ENCODE measurements at places on chromosomes 7 and 10. TPM values are rescaled to one million over a fixed set of nuclear protein-coding genes. Genes with fewer than 3 reads are reported as not detected.

AGBL3 gene
- 2.4 TPM for total RNA-seq

MRLN gene
- total RNA-seq, result not detected

NXPH1 gene
- not detected for total RNA-seq

CDK14 gene
- total RNA-seq, result 0.80 TPM

GIMAP4 gene
- total RNA-seq, result 336 TPM

GRCh38 chr7:33639552-33640197 is 265.7 kb upstream of the BMPER start:
- no peak for DNase-seq

DNA sequence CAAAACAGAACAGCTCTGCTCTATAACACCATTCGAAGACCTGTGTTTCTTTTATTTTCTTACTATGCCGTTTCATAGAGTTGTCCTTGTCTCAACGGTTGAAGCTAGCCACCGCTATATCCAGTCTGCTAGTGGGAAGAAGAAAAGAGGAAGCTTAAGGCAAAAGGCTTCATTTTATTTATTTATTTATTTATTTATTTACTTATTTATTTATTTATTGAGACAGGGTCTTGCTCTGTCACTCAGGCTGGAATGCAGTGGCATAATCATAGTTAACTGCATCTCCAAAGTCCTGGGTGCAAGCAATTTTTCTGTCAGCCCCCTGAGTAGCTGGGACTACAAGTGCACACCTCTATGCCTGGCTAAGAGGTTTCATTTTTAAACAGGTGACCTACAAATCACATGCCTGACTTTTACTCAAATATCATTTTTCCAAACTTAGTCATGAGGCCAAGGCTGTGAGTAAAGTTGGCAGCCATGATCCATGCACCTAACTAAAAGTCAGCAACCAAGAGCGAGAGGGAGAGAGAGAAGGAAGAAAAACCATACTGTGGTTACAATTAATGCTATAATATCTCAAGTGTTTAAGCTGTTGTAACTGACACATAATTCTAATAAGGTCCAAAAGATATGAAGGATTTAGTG is 1305.3 kb upstream of the LRRTM3 start:
- DNase-seq, result no peak

GRCh38 chr7:42012786-42013360 is 224.1 kb downstream of the GLI3 start:
- no peak for DNase-seq

DNA sequence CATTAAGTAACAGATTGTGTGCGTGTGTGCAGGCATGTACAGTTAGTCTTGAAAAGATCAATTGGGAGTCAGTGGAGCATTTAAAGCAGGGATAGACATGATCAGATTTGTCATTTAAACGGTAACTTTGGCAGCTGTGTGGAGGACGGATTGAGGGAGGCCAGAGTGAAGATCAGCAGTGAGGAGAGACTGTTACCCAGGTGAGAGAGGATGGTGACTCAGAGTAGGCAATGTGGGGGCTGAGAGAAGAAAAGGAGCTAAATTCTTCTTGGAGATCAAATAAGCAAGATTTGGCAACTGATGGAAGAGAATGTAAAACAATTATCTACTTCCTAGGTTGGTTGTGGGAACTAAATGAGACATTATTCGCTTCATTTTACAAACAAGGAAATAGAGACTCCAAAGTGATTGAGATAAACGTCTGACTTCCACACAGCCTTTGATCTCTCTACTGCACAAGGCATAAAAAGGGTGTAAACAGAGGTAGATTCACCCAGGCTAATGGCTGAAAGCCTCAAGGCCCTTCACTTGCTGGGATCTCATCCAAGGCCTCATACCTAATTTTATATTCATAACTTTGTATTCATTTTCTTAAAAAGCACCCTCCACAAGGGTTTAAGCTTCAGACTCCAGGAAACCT is 665.1 kb upstream of the GALNT17 start:
- no peak for DNase-seq

DNA sequence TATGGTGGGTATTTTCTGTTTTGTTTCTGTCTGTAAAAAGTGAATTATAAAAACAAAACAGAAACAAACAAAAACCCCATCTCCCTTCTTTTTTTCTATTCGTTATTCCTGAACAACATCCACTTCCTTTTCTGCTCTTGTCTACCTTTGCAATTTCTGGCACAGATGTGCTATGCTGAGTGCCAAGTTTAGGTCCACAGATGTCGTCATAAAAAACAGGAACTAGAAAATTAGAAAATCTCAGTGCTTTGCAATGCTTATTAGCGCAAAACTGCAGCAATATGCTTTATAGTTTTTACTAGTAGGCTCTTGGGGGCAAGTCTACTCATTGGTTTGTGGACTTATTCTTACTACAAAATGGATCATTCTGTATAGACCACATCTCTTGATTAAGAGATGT is 94.2 kb upstream of the PRKCQ start:
- DNase-seq, result no peak

DNA sequence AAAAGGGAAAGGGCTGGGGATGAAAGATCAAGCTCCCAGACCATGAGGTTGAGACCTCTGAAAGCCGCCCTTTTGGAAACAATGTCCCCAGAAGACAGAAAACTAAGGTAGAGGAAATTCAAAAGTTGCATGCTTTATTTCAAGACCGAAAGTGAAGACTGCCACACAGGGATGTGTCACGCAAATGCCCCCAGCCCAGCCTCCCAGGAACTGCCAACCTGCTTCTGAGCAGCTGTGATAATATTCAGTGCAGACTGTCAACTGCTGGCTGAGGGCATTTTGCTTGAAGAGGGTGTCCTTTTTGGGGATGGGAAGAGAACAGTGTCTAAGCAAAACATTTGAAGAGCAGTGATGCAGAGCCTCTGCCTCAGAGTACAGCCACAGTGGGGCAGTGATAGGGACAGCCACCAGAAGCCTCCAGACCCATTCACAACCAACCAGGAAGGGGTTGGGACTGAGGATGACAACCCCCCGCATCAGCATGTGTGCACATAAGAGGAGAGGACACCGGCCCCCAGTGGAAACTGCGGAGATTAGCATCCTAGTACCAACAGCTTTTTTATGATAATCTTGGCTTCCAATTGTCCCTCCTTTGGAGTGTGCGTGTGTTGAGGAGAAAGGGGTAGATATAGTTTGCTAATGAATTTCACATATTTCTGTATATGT is 34.7 kb upstream of the NFE2L3 start:
- DNase-seq, result no peak

DNA sequence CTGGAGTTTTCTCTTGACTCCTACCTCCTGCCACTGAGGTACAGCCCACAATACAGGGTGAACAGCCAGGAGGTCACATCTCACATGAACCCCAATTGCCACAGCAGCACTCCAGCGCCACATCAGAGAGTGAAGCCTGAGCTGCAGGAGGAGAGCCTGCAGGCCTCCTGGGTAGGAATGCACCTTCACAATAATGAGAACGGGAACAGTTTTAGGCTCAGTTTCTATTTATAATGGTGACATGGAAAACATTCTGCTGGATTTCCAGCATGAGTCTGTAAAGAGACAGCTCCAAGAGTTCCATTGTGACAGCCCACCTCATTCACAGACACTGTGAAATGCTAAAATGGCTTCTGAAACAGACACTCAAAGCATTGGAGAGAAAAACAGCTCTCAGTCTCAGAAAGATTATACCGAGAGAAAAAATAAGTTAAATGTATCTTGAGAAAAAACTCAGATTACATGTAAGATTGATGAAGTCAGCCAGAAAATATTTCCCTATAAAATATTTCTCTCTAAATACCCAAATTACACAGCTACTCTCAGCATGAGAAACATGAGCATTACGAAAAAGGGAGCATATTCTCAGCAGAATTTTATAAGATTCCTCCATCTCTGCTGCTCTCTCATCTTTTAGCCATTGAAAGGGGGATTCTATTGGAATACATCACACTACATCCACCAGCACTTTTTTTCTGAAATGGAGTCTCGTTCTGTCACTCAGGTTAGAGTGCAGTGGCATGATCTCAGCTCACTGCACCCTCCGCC is 11.3 kb downstream of the ZNF680 start:
- DNase-seq, result no peak

DNA sequence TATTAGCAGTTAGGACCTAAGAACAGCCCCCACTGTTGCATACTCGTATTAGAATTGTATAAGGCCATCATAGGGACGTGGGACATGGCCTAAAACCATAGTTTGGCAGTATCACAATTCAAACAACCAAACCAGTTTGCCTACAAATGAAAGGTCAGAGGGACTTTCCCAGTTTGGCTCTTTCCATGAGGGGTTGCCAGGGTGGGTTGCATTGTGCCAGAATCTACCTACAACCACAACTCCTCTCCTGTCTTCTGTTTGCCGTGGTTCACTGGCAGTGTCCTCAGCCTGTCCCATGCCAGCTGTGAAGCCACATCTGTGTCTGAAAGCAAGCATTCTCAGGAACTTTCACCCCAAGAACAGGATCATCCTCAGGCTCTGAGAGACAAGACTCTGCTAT is 44.5 kb downstream of the PIK3AP1 start:
- no peak for DNase-seq

DNA sequence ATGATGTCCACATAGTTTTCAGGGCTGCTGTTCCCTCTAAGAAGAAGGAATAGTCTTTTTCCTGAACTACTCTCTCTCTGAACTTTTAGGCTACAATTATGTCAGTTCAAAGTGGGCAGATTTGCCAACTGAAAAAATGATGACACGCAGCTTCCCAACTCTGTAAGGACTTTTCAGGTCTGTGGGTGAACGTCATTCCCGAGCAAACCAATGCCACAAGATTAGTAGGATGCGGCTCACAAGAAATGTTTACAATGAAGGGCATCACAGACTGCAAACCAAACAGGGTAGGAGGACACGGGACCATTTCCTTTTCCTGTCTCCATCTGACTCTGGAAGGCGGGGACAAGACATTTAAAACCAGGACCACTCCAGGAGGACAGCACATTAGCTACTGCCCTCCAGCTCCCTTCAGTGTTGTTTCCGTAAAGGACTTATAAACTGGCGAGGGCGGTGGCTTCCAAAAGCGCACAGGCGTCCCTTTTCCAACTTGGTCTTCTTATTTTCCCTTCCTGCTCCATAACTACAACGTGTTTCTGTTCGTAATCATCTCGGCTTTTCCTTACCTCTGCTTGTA is 539 bp upstream of the MKLN1 start:
- peak; percentile 60 for DNase-seq

GRCh38 chr7:75914169-75914654 is 743 bp upstream of the POR start:
- no peak for DNase-seq

DNA sequence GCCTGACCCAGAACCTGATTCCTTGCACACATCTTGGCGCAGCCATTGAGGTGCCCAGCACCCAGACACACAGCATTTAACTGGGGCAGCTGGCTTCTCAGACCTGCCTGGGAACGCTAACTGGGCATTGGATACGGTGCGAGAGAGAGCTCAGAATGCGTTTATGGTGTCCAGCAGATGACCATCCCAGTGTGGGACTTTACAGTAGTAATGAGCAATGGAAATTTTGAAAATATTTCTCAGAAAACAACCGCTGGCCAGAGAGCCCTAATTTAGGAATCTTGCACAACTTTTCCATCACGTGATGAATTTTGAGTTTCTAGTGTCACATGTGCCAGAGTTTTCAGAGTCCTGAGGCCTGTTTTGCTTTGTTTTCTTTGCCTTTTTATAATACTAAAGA is 78.2 kb upstream of the SEC61G start:
- no peak for DNase-seq

- DNase-seq, result no peak
Measured at GRCh38 chr10:95860166-95860940, 47.4 kb upstream of the CC2D2B start.

- DNase-seq, result no peak
Measured at GRCh38 chr10:127149501-127150081, 46.8 kb downstream of the INSYN2A start.

GRCh38 chr10:126001576-126001975 is 105.2 kb downstream of the FANK1 start:
- DNase-seq, result no peak

DNA sequence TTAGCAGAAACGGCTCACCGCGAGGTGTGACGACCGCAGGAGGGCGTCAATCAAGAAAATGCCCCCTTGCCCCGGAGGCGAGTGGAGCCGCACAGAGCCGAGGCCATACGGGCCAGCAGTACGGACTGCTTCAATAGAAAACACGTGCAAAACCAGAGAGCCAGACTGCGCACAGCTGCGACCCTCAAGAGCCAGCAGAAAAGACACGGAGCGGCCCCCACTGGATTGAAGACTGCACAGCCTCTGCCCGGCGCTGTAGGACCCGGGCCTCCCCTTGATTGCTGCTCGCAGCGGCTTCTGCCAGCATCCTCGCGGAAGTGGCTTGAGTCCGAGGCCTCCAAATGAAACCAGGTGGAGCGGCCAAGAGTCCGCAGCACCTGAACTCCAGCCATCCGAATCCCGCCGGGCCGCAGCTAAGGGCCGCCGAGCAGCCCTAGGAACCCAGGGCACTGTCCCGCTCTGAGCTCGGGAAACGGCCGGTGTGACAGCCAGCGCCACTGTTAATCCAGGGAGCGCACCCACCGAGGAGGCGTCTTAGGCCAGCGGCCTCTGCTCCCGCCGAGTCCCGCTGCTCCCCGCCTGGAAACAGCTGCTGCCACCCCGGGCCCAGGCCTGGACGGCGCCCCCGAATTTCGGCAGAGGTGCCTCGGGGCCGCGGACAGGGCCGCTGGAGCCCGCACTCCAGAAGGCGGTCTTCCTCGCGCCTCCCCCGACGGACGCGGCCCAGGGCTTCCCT is 660 bp upstream of the HHEX start:
- peak; percentile 18 for DNase-seq

DNA sequence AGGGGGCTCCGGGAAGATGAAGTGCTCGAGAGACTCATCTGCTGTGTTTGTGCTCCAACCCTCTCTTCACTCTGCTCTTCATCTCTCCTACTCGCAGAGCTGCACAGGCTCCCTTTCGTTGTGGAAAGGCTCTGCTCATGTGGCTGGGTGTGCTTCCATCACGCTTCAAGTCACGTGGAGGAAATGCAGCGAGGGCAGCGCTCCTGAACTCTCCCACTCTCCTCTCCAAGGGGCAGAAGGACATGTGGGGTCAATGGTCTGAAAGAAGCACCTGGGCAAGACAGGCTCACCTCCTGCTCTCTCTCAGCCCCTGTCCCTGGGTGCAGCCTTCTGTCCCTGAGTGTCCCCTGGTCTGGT is 72.6 kb downstream of the USP6NL start:
- DNase-seq, result no peak

GRCh38 chr7:141001122-141001521 is 13.6 kb downstream of the MRPS33 start:
- DNase-seq, result no peak

DNA sequence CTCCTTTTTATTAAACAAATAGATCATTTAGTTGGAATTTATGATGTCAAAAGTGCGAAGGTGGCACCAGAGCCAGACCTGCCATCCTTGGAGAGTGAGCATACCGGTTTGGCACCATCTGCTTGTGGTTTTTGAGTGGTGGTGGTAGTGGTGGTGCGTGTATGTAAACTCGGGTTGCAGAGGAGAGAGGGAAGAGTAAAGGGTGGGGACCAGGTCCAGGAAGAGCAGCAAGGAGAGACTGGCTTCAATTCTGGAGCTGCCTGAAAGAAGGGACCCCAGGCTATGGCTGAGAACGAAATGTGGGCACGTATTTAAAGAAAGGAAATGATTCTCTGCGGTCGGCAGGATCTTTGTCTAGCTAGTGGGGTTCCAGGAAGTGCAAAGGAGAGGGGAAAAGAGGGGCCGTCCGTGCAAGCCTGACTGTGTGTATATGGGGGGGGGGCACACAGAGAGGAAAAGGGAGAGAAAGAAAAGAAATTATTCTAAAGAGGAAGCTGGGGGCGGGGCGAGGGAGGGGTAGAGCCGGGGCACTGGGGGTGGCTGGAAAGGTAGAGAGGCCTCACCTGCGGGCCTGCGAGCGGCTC is 448 bp upstream of the GOLGA7B start:
- no peak for DNase-seq

GRCh38 chr10:6299743-6300105 is 97.0 kb downstream of the PFKFB3 start:
- DNase-seq, result no peak

- no peak for DNase-seq
Measured at GRCh38 chr7:72101444-72101843, 310.7 kb downstream of the CALN1 start.
